ENCODE measurements at places on chromosomes 5 and 9. TPM values are rescaled to one million over a fixed set of nuclear protein-coding genes. Genes with fewer than 3 reads are reported as not detected.

DNA sequence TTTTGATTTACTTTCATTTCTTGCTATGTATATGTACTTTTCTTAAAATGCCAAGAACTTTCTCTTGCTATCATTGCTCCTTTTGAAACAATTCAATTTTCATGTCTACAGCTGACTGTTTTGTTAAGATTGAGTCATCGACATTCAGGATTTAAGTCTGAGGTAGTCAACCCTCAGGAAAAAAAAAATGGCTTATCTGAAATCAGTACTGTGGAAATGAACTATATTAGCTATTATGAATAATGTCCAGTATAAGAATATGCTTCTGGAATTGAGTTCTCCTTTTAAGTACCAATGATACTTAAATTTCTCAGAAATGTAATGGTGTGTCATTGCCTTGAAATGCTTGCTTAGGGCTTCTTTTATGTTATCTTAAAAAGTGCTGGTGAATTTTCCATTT, 37.9 kb downstream of the TNFAIP8 start:
- DNase-seq: no peak

Gene PCDHA6
- total RNA-seq: not detected

GRCh38 chr9:121598965-121599871, 52.2 kb upstream of the DAB2IP start:
- no peak for DNase-seq

GRCh38 chr5:76999451-76999850, 30.8 kb upstream of the AGGF1 start:
- no peak for DNase-seq

- no peak for DNase-seq
Measured at GRCh38 chr5:61675015-61675692, 343.1 kb downstream of the ZSWIM6 start.

GRCh38 chr5:56567278-56567677, 248.1 kb upstream of the MAP3K1 start:
- no peak for DNase-seq

GRCh38 chr9:91403665-91404543, 19.7 kb downstream of the NFIL3 start:
- no peak for DNase-seq

DNA sequence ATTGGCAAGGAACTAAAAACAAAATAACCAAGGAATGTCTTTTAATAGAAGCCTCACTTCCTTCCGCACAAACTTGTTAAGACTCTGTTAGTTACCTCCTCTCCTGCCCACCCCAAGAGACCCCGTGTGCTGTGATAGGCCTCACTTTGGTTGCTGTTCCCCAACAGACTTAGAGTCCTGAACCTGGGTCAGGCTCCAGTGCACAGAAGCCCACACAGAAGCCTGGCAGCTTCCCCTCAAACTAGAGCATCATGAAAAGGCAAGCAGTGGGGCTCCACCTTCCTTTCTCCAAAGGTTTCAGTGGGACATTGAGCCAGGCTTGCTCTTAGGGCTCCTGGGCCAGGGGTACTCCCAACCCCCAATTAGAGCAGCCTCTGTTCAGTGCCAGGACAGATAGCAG, 230.5 kb downstream of the ESM1 start:
- no peak for DNase-seq

Gene PTPN3
- total RNA-seq: 0.03 TPM

Gene PCDHA9
- total RNA-seq: not detected

Gene CDHR2
- 2.2 TPM for total RNA-seq

DNA sequence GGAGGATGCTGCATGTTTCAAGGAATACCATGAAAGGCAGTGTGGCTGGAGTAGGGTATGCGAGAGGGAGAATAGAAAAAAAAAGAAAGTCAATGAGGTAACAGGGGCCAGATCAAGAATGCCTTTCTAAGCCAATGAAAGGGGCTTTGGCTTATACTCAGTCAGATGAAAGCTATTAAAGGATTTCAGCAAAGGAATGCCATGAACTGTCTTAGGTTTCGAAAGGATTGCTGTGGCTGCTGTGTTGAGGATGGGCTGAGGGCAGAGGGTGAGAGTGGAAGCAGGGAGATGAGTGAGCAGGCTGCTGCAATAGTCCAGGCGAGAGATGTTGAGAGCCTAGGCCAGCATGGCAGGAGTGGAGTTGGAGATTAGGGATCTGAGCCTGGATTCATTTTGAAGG, 135.4 kb upstream of the CKMT2 start:
- no peak for DNase-seq

DNA sequence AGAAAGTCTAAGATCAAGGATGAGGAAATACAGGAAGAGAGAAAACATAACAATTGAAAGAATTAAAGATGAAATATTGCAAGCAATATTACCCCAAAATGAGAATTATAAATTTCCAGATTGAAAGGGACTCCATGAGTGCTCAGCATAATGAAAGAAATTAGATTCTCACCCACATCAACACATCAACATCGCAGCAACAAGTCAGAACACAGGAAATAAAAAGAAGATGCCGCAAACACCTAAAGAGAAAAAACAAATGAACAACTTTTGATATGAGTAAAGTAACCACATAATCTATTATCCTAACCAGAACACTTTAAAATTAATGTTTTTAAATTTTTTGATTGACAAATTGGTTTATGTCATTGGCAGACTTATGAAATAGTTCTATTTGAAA, 318.3 kb upstream of the PTGER4 start:
- no peak for DNase-seq

Gene IGFBPL1
- total RNA-seq: not detected

DNA sequence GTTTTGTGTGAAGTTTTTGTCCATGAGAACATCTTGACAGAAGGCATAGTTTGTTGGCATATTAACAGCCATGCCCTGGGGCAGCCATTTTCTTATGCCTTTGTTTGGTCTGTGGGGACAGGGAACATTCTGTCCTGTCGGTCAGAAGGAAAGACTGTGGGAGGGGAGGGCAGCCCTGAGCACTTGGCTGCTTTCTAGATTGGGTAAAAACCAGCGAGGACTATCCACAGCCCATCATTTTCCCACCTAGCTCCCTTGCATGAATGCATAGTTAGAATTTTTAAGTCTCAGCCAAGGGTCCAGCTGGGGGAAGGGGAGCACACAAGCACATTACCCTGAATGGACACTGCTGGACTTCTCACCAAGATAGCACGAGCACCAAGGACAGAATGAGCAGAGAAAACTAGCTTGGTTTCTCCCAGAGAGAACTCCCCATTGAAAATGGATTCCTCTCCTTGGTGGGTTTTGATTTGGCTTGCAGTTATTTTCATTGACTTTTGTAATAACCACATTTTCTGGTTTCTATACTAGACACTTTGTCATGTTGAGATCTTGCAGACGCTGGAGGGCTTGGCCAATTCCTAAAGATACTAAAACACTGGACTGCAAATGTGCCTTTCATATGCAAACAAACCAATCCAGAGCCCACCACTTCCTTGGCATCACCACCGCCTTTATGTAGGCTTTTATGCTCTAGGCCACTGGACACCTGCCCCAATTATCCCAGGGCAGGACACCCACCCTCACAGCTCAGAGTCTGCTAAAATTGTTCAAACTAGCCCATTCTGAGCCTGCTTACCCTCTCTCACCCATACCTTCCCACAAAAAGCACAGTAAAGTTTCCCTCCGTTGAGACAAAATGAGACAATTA, 129.9 kb downstream of the BOD1 start:
- no peak for DNase-seq

DNA sequence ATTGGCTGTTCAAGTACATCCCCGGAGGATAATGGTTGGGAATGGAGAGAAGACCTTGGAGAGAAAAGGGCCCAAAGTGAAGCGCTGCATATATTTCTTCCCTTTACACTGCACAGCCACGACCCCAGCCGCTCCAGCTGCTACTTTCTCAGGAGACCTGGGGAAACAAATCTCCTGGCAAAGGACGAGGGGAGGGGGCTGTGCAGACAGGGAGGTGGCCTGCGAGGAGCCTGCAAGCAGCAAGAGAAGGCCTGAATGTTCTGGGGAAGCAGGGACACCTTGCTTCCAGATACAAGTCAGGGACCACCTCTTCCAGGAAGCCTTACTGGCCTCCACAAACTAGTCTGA, 739 bp upstream of the PDLIM4 start:
- no peak for DNase-seq

Gene UNC5A
- not detected for total RNA-seq

Gene IRX1
- total RNA-seq: not detected

- peak; percentile 75 for DNase-seq
Measured at GRCh38 chr9:137240318-137240840, 708 bp upstream of the TUBB4B start.

Gene CCDC180
- 5.1 TPM for total RNA-seq

Gene PCDHGC5
- not detected for total RNA-seq

Gene FOXD4L3
- total RNA-seq: 0.13 TPM

DNA sequence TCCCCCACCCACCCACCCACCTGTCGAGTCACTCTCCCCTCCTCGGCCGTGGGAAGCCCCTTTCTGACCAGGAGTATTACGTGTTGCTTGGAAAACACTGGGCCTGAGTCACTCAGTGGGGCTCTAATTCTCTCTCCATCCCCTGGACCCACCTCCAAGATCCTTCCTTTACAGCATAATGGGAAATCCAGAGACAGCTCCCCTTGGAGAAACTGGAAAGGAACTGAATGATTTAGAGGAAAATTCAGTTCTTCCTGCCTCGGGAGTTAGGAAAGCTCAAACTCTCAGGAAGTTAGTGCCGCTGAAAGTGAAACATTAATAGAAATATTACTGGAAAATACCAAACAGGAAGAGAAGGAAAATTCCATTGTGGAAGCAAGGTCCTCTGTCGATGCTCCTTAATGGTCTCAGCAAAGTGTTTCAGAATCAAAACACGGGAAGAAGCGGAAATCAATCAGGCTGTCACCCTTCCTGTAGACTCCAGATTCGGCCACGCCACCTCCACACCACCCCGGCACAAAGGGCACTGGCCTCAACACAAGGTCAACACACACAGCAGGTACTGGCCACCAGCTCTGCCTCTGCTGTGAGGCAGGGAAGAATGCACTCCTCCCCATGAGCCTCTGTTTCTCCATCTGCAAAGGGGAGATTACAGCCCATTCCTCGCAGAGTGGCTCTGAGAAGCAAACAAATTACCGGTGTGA, 9.6 kb downstream of the SHB start:
- no peak for DNase-seq

DNA sequence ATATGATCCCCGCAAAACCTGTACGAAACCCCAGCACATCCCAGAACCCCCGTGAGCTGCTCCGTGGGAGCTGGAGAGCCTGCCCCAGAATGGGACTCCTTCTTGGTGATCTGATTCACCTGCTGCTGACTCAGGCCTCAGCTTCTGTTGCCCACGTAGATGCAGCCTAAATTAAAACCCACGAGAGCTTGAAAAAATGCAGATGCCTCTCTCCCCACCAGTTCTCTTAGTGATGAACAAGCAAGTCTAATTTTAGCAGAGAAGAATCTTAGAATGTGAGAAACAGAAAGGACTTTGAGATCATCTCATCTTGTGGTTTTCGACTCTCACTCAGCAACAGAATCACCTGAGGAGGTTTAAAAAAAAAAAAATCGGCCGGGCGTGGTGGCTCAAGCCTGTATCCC, 57.6 kb downstream of the TMOD1 start:
- no peak for DNase-seq

Data from activated CD8-positive, alpha-beta T cell treated with anti-CD3 and anti-CD28 coated beads, Interleukin-2, amount 10 ng/mL, durations not matched to agents 7 days and 5 days (primary cell).